GM13977 (cell line): ENCODE measurements at places on chromosomes 5 and 9.

GRCh38 chr5:138965626-138966025 lies 90.5 kb upstream of the LRRTM2 start:
- no peak for DNase-seq

GRCh38 chr5:9919306-9920030 lies 289.3 kb upstream of the TAS2R1 start:
- DNase-seq, result no peak

GRCh38 chr5:130805648-130806047 lies 359.4 kb downstream of the HINT1 start:
- no peak for DNase-seq

- no peak for DNase-seq
Measured at GRCh38 chr9:106065136-106065535, 370.8 kb downstream of the TMEM38B start.

DNA sequence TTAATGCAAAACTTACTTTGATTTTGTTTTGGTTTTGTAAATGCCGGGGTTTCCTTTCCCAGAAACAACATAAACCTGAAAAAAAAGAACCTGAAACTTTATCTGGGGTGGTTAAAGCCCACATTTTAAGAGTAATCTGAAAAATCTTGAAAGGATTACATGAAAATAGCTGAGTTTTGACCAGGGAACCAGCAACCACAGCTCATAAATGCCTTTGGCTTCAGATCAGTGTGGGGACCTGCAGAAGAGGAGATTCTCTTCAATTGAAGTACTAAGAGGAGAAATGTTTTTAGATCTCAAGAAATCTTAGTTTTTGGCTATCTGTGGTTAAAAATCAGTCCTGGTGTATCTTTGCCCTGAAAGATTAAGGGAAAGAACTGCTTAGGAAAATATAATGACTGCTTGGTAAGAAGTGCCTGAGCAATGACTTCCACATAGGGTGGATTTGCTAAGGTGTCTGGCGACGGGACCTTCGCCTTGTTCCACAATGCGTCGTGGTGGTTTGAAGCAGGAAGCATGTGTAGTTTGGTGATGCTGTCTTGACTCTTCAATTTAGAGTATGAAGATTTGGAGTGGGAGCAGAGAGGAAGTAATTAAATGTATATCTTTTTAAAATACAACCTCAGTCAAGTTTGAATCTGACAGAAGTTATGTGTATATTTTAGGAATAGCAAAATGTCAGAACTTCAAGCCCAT lies 186.5 kb downstream of the MAN2A1 start:
- DNase-seq, result no peak

GRCh38 chr5:168432903-168433302 lies 53.4 kb upstream of the RARS1 start:
- no peak for DNase-seq

- DNase-seq, result no peak
Measured at GRCh38 chr5:79546782-79547428, 33.0 kb upstream of the HOMER1 start.

GRCh38 chr5:107253246-107253645 lies 417.5 kb downstream of the EFNA5 start:
- DNase-seq, result no peak

DNA sequence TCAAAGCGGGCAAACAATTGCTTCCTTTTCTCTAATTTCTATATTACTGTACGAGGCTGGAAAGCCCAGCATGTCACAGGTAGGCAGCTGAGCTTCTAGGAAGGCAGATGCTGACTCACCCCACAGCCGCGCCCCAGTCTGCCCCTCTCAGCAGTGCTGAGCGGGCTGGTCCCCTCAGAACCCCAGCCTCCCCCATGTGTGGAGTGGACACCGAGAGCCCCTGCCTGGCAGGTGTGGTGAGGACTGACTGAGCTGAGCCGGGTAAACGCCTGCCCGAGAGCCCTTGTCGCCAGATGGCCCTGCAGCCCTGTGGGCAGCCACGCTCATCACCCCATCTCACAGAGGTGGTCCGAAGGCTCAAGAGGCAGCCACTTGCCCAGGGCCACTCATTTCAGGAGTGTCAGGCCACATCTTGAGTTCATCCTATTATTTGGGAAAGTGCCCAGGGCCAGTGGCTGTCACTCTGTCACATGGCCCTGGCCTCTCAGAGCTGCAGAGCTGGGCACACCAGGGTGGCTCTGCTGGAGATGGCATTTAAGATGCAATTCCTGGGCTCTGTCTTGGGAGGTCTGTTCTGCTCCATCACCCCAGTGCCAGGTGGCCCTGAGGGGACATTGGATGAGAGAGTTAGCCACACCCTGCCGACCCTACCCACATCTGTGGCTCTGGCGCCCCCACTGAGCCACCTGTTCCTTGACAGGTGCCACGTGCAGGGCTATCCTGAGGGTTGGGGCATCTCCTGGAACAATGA lies 12.4 kb downstream of the CARD19 start:
- no peak for DNase-seq

DNA sequence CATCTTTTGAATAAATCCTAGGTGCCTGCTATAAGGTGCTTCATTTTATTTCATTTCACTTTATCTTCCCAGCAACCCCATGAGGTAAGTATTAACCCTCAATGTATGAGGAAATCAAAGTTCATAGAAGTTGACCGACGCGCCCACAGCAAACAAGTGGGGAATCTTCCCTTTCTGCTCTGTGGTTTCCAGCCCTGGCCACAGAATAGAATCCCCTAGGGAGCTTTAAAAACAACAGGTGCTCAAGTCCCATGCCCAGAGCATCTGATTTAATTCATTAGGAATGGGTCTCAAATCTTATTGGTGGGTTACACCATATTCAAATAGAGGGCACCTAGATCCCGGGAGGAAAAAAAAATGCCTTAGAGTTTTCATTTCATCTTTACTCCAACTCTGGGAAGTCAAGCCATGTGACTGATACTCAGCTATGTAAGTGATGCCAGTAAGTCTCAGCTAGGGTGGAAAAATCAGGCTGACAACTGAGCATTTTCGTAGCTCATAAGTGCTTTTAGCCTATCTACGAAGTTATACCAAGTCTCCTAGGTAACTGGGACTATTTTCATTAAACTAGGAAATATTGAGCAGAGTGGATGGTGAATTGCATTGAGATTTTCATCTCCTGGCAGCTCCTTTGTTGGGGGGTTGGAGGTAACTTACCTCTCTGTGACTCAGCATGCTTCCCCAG lies 353.4 kb upstream of the SLC30A5 start:
- DNase-seq, result no peak

GRCh38 chr5:155529362-155529761 lies 515.8 kb downstream of the KIF4B start:
- DNase-seq, result no peak
